ENCODE measurements at places on chromosomes 4 and X. TPM values are rescaled to one million over a fixed set of nuclear protein-coding genes. Genes with fewer than 3 reads are reported as not detected.

FRMD7 gene
- 0.52 TPM for total RNA-seq

AMOT gene
- 30.8 TPM for total RNA-seq

FGB gene
- 3.7 TPM for total RNA-seq

PCDH7 gene
- total RNA-seq: 33.4 TPM

SPANXA1 gene
- not detected for total RNA-seq

BEX2 gene
- 21.4 TPM for total RNA-seq

Data from skeletal muscle tissue (tissue), 5 donors.